Right lobe of liver (tissue), 6 donors: ENCODE measurements at places on chromosomes 7 and 10. TPM values are rescaled to one million over a fixed set of nuclear protein-coding genes. Genes with fewer than 3 reads are reported as not detected.

- no peak for DNase-seq
- H3K27me3 ChIP-seq: no peaks in the 10 kb centered on the region
- peaks cover 4% of the 10 kb centered on the region for H3K4me1 ChIP-seq
- H3K27ac ChIP-seq: no peak overlapping the region
- peaks cover 6% of the 10 kb centered on the region for H3K36me3 ChIP-seq
Observed at GRCh38 chr10:70162892-70163201, 7.5 kb downstream of the SAR1A start.

- H3K27me3 ChIP-seq: no peaks in the 10 kb centered on the region
- no peaks in the 10 kb centered on the region for H3K36me3 ChIP-seq
- DNase-seq: no peak
- H3K4me1 ChIP-seq: no peaks in the 10 kb centered on the region
- H3K4me3 ChIP-seq: no peak overlapping the region
- H3K27ac ChIP-seq: no peak overlapping the region
Observed at GRCh38 chr10:59580026-59580863, 129.4 kb downstream of the SLC16A9 start.

DNA sequence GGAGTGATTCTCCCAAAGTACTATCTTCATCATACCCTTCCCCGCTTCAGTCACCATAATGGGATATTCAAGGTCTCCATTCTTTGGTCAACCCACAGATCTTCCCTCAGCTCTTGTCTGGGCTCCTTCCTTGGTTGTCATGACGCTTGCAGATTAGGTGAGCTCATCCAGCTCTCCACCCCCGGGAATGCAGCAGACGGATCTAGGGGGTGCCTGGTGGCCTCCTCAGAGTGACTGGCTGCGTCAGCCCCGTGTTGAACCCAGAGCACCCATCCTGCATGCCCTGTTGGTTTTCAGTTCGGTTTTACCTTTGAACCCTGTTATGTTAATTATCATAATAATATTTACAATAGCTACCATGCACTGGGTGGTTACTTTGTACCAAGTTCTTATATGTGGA, 6.4 kb downstream of the NEURL1 start:
- DNase-seq: no peak
- no peaks in the 10 kb centered on the region for H3K36me3 ChIP-seq
- no peaks in the 10 kb centered on the region for H3K4me1 ChIP-seq
- peaks cover 5% of the 10 kb centered on the region for H3K27me3 ChIP-seq
- no peak overlapping the region for H3K4me3 ChIP-seq
- no peak overlapping the region for H3K27ac ChIP-seq

DNA sequence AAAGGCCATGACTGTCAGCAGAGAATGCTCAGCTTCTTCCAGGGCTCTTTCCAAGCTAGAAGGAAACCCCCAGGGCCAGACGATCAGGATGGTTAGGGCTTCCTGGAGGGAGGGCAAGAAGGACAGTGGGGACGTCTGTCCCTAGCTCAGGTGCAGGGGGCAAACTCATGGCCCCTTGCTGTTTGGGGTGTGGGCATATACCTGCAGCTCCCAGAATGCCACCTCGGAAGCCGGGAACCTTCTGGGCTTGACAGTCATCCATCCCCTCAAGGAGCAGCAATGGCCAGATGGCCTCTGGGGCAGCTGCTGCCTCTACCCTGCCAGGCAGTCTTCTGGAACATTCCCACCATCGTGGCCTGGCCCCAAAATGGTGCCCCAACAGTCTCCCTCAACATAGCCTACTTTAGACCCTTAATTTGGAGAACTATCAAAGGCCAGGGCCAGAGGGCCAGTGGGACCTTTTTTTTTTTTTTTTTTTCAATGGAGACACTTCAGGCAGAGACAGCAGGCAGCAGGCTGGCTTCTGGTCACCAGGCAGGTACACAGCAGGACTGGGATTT, 40.2 kb upstream of the ZMIZ1 start:
- no peaks in the 10 kb centered on the region for H3K27me3 ChIP-seq
- no peak overlapping the region for H3K27ac ChIP-seq
- no peak overlapping the region for H3K4me3 ChIP-seq
- DNase-seq: no peak
- H3K4me1 ChIP-seq: no peaks in the 10 kb centered on the region

DNA sequence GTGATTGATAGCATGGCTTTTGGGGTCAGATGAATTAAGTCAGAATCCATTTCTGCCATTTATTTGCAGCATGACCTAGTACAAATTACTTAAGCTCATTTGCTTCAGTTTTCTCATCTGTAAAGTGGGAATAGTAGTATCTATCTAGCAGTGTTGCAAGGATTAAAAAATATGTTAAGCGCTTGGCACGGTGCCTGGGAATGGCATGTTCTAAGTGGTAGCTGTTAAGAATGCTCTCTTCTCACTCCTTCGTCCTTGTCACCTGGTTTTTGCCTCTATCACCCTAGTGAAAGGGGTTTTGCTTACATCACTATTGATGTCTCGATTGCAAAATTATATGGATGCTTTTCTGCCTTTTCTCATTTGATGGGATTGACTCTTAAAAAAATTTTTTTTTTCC, 7.4 kb downstream of the TMEM248 start:
- DNase-seq: no peak
- no peaks in the 10 kb centered on the region for H3K27me3 ChIP-seq
- no peak overlapping the region for H3K4me3 ChIP-seq
- H3K36me3 ChIP-seq: no peaks in the 10 kb centered on the region
- no peak overlapping the region for H3K27ac ChIP-seq

DNA sequence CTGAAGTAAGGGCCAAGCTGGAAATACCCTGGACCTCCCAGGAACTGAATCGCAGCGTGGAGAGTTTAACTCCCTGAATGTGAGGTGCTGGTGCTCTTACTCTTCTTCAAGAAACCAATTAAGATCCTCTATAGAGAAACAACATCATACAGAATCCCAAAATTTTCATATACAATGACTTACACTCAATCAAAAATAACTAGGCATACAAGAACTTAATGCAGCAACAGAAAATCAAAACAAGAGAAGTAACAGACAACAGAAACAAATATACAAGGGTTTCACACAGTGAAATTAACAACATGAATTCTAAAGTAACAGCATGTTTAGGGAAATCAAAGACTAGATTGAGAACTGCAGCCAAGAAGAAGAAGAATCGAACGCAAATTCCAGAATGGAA, 37.7 kb downstream of the RNF216 start:
- H3K27ac ChIP-seq: no peak overlapping the region
- no peaks in the 10 kb centered on the region for H3K27me3 ChIP-seq
- no peak for DNase-seq
- H3K4me3 ChIP-seq: no peak overlapping the region
- no peaks in the 10 kb centered on the region for H3K4me1 ChIP-seq

- DNase-seq: no peak
- H3K27ac ChIP-seq: no peak overlapping the region
- no peaks in the 10 kb centered on the region for H3K27me3 ChIP-seq
Observed at GRCh38 chr10:30070001-30070685, 10.8 kb upstream of the JCAD start.

- no peak overlapping the region for H3K4me3 ChIP-seq
- H3K27ac ChIP-seq: no peak overlapping the region
- no peaks in the 10 kb centered on the region for H3K27me3 ChIP-seq
- DNase-seq: no peak
- peaks cover 31% of the 10 kb centered on the region for H3K36me3 ChIP-seq
Observed at GRCh38 chr7:155311826-155312537, 14.3 kb downstream of the INSIG1 start.

GRCh38 chr7:95974108-95974507, 201.8 kb downstream of the DYNC1I1 start:
- DNase-seq: no peak
- H3K27me3 ChIP-seq: no peaks in the 10 kb centered on the region
- no peaks in the 10 kb centered on the region for H3K36me3 ChIP-seq
- H3K4me1 ChIP-seq: no peaks in the 10 kb centered on the region
- H3K27ac ChIP-seq: no peak overlapping the region
- H3K4me3 ChIP-seq: no peak overlapping the region

DNA sequence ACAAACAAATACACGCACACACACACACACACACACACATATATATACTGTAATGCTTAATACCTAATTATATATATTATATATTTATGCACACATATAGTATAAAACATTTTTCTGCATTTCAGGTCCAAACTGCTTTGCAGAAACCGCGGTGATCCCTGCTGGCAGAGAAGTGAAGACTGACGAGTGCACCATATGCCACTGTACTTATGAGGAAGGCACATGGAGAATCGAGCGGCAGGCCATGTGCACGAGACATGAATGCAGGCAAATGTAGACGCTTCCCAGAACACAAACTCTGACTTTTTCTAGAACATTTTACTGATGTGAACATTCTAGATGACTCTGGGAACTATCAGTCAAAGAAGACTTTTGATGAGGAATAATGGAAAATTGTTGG, 138.5 kb downstream of the VWC2 start:
- H3K27me3 ChIP-seq: no peaks in the 10 kb centered on the region
- no peak for DNase-seq
- no peaks in the 10 kb centered on the region for H3K4me1 ChIP-seq
- no peak overlapping the region for H3K27ac ChIP-seq

The WEE2 gene
- total RNA-seq: not detected

The LRIT1 gene
- total RNA-seq: not detected

The CYP3A7 gene
- total RNA-seq: 21.3 TPM

The FRMD4A gene
- total RNA-seq: 11.6 TPM

The MMP21 gene
- total RNA-seq: 0.16 TPM

The GJD4 gene
- not detected for total RNA-seq

The A1CF gene
- total RNA-seq: 123 TPM
